ENCODE measurements at places on chromosomes 4 and X. TPM values are rescaled to one million over a fixed set of nuclear protein-coding genes. Genes with fewer than 3 reads are reported as not detected.

- DNase-seq = no peak
Measured at GRCh38 chr4:183681119-183681518, 22.0 kb downstream of the TRAPPC11 start.

SLC6A8 gene
- total RNA-seq = 125 TPM

GRCh38 chr4:163592212-163592611 is 97.7 kb downstream of the TMA16 start:
- DNase-seq = no peak

BCLAF3 gene
- total RNA-seq = 6.0 TPM

DNA sequence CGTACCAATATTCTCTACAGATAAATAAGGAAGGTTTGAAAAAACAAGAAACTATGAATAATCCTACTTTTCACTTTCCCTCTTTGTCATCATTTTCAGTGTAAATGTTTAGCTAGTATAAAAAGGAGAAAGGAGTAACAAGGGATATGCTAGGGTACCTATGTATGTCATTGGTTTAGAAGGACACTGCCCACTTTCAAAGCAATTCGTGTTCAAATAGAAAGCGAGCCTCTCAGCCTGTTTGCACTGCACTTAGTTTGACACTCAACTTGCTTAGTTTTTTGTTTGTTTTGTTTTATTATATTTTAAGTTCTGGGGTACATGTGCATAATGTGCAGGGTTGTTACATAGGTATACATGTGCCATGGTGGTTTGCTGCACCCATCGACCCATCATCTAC is 21.6 kb upstream of the RXFP1 start:
- DNase-seq = no peak

GRCh38 chrX:41478381-41478911 is 31.3 kb downstream of the NYX start:
- no peak for DNase-seq

DNA sequence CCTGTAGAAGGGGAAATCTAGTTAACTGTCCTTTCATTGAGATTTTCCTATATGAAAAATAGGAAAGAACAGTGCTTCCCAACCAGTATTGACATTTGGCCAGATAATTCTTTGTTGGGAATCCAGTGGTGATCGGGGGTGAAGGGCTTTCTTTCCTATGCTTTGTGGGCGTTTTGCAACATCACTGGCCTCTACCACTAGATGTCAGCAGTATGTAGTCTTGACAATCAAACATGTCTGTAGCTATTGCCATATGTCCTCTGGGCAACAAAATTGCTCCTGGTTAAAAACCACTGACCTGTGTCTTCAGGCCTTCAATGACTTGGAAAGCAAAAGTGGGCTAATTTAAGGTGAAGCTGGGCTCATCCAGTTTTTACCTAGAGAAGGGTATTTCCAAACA is 658.5 kb downstream of the DACH2 start:
- peak; percentile 15 for DNase-seq

GRCh38 chr4:177016541-177017141 is 223.9 kb upstream of the VEGFC start:
- DNase-seq = no peak

- no peak for DNase-seq
Measured at GRCh38 chr4:6114601-6115000, 85.7 kb downstream of the JAKMIP1 start.

EGF gene
- not detected for total RNA-seq

- no peak for DNase-seq
Measured at GRCh38 chr4:46432923-46433322, 43.0 kb upstream of the GABRA2 start.

KCNIP4 gene
- not detected for total RNA-seq

DNA sequence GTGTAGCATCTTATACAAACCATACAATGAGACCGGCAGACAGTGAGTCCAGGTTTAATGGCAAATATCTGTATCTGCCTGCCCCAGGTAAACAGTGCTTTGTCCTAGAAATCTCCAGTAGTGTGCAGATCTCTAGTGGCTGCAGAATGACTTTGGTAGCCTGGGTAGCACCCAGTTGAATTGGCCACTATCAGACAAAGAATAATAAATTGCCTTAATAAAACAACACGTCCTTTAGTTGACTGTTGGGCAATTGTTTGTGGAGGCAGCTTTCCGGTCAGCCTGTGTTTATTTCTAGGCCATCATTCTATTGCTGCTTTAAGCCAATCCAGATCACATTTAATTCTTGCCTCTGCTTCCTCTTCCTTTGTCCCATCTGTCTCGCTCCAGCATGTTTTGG is 52.5 kb downstream of the SNX25 start:
- no peak for DNase-seq

DNA sequence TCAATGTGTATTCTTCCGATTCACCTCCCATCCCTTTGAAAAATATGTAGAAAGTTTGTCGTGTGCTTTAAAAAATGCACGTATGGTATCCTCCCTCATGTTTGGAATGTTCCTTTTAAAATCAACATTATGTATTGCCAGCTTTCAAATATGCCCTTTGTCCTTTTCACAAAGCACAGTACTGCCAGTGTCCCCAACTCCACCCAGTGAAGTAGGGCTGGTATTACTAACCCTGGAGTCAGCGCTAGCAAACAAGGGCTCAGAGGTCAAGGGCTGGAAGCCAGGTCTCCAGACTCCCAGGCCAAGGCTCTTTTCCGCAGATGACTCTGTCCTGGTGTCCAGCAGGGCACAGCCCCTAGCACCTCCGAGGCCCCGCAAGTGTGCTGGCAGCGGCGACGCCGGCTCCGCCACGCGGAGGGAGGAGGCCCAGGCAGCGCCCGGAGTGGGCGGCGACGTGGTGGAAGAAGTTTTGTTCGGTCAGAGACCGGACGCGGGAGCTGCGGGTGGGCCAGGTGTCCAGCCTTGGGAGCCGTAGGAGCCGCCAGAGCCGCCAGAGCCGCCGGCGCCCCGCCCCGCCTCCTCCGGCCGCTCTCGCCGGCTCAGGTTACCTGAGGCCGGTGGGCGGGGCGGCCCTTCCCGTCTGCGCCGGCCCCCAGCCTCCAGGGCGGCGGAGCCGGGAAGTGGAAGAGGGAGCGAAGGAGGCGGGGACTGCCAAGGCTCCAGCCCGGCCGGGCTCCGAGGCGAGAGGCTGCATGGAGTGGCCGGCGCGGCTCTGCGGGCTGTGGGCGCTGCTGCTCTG is at the start of gene IL13RA1:
TSS of gene IL13RA1 (plus strand) at position 720 of the 799 bp plus-strand sequence. CDS start at position 753, 33 bp downstream.
- DNase-seq = peak; percentile 74

STPG2 gene
- total RNA-seq = not detected

TMEM154 gene
- total RNA-seq = 0.15 TPM

DNA sequence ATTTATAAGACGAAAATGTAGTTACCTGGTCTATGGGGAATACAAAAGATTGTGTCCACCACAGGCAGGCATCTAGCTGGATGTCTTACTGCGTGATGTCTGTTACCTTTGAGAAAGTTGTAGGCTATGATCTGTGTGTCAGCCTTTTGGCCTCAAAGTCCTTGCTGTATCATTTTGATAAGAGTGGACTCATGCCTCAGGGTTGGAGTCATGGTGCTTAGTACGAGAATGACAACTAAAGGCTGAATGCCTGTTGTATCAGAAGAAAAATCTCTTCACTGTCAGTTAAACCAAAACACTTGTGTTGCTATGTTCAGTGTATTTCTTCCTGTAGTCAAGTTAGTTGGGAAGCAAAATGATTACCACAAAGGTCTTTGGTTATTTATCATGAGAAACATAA is 226.2 kb downstream of the ARHGAP10 start:
- DNase-seq = no peak

DNA sequence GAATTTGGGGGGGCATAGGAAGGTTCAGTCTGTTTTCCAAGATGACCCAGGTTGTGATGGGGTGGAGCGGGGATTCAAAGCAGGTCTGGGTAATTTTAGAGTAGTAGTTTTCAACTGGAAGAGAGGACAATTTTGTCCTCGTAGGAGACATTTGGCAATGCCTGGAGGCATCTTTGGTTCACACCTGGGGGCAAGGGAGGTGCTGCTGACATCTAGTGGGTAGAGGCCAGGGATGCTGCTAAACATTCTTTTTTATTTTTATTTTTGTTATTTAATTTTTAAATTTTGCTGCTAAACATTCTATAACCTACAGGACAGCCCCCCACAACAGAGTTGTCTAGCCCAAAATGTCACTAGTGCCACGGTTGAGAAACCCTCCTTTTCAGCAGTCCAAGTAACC is 1.9 kb downstream of the RAB9A start:
- no peak for DNase-seq

- no peak for DNase-seq
Measured at GRCh38 chrX:54415534-54416350, 24.5 kb upstream of the TSR2 start.

- DNase-seq = no peak
Measured at GRCh38 chr4:77199701-77200100, 42.7 kb downstream of the CCNG2 start.

GRCh38 chr4:24795666-24796381 is 451 bp downstream of the SOD3 start:
- no peak for DNase-seq

PLAC1 gene
- 0.51 TPM for total RNA-seq

DNA sequence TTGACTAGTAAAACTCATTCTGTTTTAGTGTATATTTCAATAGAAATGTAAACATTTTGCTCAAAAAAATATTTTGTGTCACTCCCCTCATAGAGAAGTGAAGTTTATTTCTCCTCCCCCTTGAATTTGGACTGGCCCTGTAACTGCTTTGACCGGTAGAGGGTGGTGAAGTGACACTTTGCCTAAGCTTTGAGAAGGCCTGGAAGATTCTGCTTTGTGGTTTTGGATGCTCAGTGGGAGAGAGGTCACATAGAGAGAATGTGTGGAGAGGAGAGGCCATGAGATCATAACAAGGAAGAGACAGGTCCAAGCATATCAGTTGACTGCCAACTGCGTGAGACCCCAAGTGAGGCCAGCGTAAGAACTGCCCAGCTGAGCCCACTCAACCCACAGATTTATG is 19.1 kb upstream of the ARX start:
- DNase-seq = no peak

INTU gene
- total RNA-seq = 3.7 TPM

SLC34A2 gene
- total RNA-seq = 0.77 TPM

- no peak for DNase-seq
Measured at GRCh38 chrX:119459181-119459580, 9.1 kb upstream of the SLC25A5 start.

Data from Panc1 (cell line).